ENCODE measurements at places on chromosomes 2 and 18.
A peak's percentile ranks its signal among the peaks of the same experiment; 100 is the strongest.

DNA sequence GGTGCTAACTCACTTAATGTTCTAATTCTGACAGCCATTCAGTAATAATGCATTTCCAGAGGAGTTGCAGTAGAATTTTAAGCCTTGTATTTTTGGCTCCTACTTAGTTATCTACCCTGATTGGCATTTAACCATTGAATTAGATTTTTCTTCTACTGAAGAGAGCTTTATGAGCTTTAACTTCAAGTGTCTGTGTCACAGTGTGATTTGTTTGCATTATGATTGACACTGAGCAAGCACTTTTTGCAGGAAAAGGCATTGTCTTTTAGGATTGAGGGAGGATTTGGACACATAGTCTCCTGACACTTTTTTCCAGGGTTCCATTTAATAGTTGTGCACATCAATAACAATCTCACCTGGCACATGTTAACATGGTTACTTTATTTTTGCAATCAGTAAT, 26.7 kb downstream of the LYPD6 start:
- DNase-seq, result no peak

GRCh38 chr2:148817210-148817708, 57.8 kb upstream of the KIF5C start:
- no peak for DNase-seq

DNA sequence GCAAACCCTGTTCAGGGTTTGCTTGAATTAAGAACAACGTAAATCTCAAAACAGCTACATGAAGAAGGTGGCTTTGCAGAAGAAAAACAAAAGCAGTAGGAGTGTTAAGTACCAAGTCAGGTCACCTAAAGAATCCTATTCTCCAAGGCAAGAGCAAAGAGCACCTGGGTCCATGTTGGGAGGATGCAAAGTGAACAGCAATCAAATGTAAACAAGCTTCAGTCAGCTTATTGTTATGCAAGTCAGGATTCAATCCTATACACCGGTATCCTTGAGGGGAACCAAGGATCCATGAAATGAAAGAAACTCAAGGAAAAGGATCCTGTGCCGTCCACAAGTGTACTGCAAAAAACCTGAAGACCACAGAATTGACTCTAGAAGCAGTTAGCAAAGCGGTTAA, 261.0 kb upstream of the DDX18 start:
- no peak for DNase-seq

- DNase-seq, result peak; percentile 75
Measured at GRCh38 chr2:11744631-11745394, 1.6 kb upstream of the LPIN1 start.

Measured in hematopoietic multipotent progenitor cell treated with erythropoietin and hydrocortisone succinate and interleukin-3 and kit ligand, for 8 days (in vitro differentiated cells).